ENCODE measurements at places on chromosomes 4 and X.
A peak's percentile ranks its signal among the peaks of the same experiment; 100 is the strongest.

DNA sequence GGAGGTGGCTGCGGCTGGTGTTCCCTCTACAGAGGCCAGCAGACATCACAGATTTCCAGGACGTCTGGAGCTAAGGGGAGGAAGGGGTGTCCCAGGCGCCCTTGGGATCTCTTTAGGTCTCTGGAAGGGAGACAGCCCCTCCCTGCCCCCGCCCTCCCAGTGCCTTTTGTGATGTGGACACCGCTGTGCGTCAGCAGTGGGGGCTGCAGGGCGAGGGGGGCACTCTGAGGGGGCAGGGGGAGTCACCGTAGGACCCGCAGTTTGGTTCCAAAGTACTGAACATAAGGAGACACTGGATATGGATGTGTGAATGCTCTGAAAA lies 25.6 kb upstream of the MXD4 start:
- DNase-seq = no peak

DNA sequence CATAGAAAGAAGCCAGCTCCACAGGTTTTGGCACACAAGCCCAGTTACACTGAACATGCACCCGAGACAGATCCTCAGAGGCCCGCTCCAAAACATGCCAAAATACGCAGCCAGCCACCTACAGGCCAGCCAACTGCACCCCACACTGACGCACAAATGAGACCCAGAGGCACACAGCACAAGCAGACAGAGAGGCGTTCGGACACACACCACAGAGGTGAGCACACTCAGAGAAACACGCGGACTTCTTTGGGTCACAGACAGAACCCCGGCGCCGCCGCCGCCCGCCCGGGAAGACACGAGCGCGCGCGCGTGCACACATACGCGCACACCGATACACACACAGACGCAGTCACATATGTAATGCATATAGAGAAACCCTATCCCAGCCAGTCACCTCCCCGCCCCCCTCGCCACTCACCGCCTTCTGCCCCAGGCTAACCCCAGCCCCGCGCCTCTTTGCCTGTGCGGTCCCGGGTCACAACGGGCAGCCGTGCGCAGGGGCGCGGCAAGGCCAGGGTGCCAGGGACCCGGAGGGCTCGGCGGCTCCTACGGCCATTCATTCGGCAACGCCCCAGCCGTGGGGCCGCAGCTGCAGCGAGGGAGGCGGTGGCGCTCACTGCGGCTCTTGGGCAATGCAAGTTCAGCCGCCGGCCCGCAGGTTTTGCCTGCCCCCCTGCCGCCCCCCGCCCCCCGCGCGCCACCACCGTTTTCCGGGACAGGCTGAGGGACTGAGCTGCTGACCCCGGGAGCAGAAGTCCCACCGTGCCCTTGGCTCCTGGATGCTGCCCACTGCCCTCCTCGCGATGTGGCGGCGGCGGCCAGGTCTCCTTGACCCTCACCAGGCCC lies 553 bp downstream of the SEPTIN6 start:
- DNase-seq = peak; percentile 47

DNA sequence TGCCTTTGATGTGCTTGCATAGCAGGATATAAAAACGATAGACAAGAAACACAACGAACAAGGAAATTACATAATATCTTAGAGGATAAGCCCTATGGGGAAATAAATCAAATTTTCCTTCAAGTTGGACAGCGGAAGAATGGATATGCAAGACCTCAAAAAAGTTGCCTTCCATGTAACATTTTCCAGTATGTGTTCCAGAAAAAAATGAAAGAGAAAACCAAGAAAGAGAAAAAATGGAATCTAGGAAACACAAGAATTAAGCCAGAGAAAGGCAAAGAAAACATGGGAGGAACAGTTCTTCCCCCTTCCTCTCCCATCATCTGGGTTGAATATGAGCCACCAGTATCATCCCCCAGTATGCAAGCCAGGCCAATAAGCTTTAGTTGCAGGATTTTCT lies 34.6 kb upstream of the MID1 start:
- no peak for DNase-seq

GRCh38 chr4:170990989-170991589 lies 822.1 kb upstream of the GALNTL6 start:
- no peak for DNase-seq

GRCh38 chrX:97637289-97637688 lies 753.6 kb downstream of the RPA4 start:
- DNase-seq = no peak

- DNase-seq = no peak
These were observed 19.1 kb upstream of the SETD7 start for GRCh38 chr4:139575072-139575471.

GRCh38 chr4:23353200-23353599 lies 536.6 kb downstream of the PPARGC1A start:
- no peak for DNase-seq

GRCh38 chr4:121421594-121421993 lies 40.8 kb upstream of the QRFPR start:
- no peak for DNase-seq

GRCh38 chr4:61992351-61992750 lies 792.2 kb downstream of the ADGRL3 start:
- DNase-seq = no peak

DNA sequence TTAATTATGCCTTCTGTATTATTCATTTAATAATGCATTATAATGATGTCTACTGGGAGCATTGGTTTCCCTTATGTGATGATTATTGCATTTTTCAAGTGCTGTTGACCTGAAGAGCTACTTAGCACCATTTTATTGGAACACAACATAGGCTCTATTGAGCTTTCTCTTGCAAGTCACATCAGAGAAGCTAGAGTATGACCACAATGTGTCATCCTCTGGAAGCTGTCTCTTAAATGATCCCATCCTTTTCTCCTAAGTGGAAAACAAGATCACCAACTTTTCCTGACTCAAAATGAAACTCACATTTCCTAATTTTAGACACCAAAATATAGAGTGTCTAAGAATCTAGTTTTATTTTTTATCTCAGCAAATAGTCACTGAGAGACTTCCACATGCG lies 1451.9 kb downstream of the PCDH7 start:
- no peak for DNase-seq

DNA sequence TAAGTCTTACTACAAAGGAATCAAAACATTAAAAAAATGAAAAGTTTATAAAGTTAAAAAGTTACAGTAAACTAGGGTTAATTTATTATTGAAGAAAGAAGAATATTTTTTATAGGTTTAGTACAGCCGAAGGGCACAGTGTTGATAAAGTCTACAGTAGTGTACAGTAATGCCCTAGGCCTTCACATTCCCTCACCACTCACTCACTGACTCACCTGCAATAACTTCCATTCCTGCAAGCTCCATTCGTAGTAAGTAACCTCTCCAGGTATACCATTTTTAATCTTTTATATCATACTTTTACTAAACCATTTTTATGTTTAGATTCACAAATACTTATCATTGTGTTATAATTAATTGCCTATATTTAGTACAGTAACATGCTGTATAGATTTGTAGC lies 307.5 kb upstream of the FAM241A start:
- no peak for DNase-seq

GRCh38 chr4:38396091-38396490 lies 267.9 kb upstream of the KLF3 start:
- no peak for DNase-seq

DNA sequence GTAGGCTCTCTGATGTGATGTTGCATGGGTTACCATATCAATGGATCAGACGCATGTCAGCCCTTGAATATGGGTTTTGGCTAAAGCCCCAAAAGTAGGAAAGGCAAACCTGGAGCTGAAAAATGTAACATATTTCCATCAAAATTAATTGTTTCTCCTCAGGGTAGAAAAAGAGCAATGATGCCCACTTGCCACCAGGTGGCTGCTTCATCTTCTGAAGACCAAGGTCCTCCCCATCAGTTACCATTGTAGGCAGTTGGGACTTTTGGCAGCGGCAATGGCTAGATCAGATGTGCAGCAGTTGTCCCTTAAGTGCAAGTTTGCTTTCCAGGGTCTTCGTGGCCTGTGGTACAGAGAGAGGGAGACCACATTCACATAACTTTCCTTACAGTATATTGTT lies 118.2 kb downstream of the NAF1 start:
- no peak for DNase-seq

DNA sequence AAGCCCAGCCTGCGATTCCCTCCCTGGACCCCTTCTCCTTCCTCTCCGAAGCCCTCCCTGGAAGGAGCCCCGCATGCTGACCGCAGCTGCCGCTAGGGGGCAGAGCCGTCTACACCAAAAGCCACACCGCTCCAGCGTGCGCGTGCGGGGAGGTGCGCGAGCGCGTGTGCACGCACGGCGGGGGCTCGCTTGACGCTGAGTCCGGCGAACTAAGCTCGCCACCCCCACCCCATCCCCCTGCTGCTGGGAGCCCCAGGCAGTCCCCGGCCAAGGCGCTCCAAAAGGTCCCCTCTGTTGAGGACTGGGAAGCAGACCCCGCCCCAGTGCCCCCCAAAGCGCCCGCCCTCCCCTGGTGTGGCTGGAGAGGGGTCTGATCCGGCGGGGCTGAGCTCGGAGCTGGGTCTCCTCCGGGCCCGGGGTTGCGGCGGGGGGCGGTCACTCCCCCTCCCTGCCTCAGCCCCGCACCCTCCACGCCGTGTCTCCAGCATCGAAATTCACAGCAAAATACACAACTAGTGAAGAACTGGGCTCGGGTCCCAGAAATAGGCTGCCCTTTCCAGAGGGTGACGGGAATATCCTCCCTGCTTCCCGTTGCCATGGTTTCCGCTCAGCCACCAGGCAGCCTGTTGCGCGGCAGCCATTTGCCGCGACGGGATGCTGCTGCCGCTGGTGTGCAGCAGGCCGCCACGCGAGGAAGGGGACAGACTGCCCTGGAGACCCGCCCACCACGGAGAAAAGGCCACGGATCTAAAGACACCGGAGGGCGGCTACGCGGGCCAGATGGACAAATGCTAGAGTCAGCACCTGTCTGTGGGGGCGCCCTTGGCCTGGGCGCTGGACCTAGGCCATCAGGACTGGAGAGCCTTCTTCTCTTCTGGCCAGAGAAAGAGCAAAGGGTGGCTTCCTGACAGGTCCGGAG lies 11.2 kb upstream of the CCNQ start:
- DNase-seq = peak; percentile 57

GRCh38 chrX:47748576-47748975 lies 88.1 kb upstream of the ZNF81 start:
- DNase-seq = no peak

DNA sequence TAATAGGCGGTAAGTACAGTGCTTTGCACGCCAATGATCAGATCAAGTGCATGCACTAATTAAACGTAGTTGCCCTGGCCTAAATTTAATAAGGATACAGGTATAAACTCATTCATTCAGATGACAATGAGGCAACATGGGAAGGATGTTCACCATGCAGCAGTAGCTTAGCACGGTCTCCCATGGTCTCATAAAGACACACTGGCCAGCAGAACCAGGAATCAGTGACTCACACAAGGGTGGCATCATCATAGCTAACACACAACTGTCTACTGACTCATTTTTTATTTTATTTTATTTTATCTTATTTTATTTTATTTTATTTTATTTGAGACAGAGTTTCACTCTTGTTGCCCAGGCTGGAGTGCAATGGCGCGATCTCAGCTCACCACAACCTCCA lies 42.7 kb downstream of the TMEM156 start:
- DNase-seq = no peak

GRCh38 chr4:185011408-185011807 lies 6.9 kb upstream of the HELT start:
- no peak for DNase-seq

- no peak for DNase-seq
These were observed 32.2 kb downstream of the ATG4A start for GRCh38 chrX:108123591-108124366.

DNA sequence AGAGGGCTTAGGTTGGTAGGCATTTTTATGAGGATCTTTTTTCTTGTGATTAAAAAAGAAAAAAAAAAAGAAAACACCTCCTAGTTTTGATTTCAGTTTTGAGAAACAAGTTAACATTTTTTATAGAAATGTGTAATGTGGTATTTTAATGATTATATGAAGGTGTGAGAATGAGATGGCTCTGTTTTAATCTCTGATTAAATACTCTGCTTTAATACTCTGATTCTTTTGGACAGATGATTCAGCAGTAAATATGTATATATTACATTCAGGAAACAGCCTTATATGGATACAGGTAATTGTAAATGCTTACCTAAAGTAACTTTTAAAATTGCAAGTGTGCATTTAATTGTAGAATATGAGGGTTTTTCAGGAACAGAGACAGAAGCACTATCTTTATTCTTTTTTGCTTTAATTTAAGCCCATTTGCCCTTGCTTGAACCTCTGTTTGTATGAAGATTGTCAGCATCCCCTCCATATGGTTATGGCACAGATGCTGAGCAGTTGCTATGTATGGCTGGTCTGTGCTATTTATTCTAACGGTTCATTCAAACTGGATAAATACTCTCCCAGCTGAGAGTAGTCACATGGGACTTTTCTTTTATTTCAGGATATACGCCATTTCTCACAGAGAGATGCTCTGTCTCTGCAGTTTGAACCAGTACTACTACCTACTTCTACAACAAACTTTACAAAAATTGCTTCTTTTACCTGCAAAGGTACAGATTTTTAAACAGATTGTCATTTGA lies 101.0 kb upstream of the TLR2 start:
- no peak for DNase-seq

- DNase-seq = no peak
These were observed 107.1 kb upstream of the ATP6AP2 start for GRCh38 chrX:40473460-40474204.

- no peak for DNase-seq
These were observed 12.7 kb downstream of the NUDT6 start for GRCh38 chr4:122909683-122910082.

DNA sequence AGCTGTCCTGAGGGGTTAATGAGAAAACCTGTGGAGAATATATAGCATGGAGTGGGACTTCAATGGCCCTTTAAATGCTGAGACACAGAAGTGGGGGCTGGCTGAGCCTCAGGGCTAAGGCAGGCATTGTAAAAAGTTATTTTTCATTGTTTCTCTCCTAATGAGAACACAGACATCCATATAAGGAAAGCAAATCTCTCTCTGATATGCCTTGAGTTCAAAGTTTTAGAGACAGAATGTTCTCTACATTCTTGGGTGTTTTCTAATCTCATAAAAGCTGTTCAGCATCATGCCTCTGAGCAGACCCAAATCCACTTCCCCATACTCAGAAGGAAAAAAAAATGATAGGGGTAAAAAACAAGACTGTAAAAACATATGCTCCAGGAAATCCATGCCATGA lies 16.8 kb upstream of the RAB40A start:
- no peak for DNase-seq

DNA sequence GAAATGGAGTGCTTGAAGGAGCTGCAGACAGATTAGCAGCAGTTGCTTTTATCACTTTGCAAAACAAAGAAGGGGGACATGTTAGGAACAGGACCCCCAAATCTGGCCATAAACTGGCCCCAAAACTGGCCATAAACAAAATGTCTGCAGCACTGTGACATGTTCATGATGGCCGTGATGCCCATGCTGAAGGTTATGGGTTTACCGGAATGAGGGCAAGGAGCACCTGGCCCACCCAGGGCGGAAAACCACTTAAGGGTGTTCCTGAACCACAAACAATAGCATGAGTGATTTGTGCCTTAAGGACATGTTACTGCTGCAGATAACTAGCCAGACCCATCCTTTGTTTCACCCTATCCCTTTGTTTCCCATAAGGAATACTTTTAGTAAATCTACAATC lies 79.6 kb upstream of the GC start:
- DNase-seq = no peak
